Cerebellar cortex (tissue), 1 donor: ENCODE measurements at places on chromosomes 7 and 10.

DNA sequence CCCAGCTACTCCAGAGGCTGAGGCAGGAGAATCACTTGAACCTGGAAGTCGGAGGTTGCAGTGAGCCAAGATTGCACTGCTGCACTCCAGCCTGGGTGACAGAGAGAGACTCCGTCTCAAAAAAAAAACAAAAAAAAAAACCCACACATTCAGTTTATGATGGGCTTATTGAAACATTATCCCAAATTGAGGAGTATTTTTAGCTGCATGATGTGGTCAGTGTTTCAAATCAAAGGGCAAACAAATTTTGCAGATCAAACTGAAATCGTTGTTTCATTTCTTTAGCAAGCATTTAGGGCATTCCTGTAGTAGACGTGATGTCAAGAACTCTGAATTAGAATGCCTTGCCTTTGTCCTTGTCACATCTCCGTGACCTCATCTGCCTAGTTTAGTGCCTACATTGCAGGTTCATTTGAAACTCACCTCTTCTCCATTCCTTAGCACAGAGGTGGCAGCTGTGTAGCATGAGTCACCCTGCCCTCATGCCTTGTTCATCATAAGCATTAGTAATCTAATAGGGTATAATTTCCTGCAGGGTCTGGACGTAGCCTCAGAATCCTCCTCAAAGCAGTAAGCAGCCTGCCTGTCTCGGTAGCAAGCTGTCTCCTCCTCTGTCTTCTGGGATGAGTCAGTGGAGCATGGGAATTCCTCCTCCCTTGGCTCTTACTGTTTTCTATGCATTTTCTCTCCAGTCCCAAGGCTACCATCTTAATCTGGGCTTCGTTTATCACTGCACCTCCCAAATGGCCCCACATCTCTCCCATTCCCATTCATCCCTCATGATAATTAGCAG, 73.8 kb downstream of the CUL1 start:
- DNase-seq, result no peak

GRCh38 chr10:36597756-36598320, 527.6 kb upstream of the ANKRD30A start:
- DNase-seq, result no peak

DNA sequence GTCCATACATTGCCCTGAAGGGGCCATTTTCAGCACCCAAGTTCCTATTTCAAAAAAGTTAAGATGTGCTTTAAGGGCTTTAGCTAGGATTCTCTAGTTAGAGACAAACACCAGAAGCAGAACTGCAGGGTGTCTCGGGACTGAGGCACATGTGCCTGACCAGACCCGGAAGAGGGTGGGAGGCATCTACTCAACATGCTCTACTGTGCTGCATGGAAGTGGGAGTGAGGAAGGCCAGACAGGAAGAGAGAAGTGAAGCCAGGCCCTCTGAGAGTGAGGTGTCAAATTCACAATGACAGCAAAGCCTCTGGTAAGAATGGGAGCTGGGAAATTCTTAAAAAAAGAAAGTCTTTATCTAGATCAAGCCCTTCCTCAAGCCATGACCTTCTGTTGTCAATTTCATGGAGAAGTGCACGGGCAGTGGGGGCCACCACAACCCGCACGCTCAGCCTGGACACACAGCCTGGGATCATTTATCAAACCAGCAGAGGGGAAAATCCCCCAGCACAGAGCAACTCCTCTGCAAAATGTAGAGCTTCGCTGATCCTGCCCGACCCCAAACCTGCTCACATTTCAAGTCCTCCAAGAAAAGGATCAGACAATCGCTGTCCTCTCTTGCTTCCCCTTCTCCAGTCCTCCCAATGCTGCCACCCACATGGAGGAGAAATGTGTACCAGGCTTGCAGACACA, 38.7 kb downstream of the PLXNA4 start:
- no peak for DNase-seq

DNA sequence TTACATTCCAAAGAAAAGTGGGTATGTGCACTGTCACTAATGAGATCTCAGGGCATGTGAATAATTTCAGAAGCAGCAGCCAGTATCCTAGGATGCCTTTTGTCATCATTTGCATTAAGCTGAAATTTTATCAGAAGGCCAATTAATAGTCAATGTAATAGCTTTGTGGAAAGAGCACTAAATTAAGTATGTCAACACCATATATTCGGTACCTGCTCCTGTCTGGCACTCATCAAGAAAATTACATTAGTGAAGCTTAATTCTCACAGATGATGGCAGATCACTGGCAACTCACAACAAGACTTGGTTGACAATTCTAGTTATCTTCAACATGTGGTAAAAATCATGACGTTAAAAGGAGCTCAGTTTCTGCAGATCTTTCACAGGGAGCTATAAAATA, 271.4 kb downstream of the PARD3 start:
- no peak for DNase-seq

- peak; percentile 46 for DNase-seq
Observed at GRCh38 chr7:80722616-80723195, 84.3 kb downstream of the CD36 start.

DNA sequence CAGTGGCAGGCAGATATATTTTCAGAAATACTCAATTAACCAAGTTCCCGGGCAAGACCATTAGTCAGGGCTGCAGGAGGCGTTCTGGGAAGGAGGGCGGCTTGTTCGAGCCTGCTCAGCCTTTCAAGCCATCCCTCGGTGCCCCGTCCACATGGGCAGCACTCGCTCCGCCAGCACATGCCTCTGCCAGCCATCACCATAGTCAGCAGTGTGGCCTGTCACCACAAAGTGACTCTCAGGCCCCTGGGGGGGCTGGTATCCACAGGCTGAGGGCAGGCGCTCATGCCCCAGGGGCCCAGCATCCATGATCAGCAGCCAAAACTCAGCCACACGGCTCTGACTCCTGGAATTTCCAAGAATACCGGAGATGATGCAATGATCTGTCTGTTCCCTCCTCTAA, 81.9 kb downstream of the CHST15 start:
- no peak for DNase-seq

DNA sequence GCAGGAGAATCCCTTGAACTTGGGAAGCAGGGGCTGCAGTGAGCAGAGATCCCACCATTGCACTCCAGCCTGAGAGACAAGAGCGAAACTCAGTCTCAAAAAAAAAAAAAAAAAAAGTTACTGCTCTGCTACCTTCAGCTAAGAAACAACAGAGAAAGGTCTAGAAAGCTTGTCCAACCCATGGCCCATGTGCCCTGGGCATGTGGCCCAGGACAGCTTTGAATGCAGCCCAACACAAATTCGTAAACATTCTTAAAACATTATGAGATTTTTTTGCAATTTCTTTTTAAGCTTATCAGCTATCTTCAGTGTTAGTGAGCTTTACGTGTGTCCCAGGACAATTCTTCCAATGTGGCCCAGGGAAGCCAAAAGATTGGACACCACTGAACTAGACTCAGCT, 22.9 kb downstream of the PLXDC2 start:
- no peak for DNase-seq

- no peak for DNase-seq
Observed at GRCh38 chr7:108132551-108133265, 2.5 kb upstream of the LAMB4 start.

DNA sequence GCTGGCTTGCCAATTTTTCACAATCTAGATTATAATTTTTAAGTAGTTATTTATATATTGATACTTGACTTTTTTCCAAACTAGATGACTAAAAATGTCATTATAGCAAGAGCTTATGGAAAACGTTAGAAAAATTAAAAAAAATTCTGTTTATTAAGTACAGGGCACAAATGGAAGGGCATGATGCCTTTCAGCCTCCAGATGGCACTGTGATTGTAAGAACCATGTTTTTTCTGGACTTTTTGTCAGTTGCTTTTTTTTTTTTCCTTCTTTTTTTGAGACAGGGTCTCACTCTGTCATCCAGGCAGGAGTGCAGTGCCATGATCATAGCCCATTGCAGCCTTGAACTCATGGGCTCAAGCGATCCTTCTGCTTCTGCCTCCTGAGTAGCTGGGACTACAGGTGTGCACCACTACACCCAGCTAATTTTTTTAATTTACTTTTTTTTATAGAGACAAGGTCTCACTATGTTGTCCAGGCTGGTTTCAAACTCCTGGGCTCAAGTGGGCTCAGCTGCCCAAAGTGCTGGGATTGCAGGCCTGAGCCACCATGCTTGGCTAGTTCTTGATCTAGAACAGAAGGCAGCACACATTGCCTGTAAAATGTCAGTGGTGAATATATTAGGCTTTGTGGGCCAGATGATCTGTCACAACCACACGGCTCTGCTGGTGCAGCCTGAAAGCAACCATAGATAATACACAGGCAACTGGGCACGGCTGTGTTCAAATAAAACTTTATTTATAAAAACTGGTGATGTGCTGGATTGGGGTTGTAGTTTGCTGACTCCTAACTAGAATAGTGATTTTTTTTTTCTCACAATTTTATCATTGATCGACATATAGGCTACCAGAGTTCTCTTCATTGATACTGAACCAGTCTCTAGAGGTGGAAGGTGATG, 27.4 kb downstream of the UCMA start:
- peak; percentile 9 for DNase-seq

DNA sequence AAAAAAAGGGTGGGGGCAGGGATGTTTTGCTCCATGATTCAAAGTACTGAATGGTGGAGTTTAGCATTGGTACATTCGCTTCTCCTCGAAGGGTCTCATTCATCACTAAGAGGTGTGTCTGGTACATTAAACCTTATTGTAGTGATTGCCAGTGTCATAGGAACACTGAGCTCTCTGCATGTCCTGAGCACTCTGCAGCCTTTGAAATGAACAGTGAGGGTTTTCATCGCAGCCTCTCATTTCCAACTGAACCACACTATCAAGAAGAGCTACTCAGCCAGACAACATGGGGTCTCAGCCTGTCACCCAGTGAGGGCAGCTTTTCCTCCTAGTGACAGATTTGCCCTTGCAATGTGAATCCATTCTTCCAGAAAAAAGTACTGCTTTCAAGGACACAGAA, 7.6 kb upstream of the DEPP1 start:
- DNase-seq, result no peak

DNA sequence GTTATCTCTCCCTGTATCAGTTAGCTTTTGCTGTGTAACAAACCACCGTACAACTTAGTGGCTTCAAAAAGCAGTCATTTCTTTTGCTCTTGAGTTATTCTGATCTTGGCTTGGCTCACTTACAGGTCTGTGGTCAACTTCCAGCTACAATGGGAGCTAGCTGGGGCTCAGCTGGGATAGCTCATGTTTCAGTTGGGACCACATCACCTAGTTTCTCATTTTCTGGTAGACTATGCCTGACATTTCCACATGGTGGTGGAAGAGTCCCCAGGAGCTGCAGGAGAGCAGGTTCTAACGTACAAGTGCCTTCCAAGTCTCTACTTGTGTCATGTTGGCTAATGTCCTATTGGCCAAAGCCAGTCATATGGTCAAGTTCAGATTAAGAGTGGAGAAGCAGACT, 25.8 kb upstream of the PIP4K2A start:
- DNase-seq, result no peak
